ENCODE measurements at places on chromosomes 1 and 21.

GRCh38 chr1:54940042-54940441 is 40.4 kb upstream of the TMEM61 start:
- DNase-seq = no peak

DNA sequence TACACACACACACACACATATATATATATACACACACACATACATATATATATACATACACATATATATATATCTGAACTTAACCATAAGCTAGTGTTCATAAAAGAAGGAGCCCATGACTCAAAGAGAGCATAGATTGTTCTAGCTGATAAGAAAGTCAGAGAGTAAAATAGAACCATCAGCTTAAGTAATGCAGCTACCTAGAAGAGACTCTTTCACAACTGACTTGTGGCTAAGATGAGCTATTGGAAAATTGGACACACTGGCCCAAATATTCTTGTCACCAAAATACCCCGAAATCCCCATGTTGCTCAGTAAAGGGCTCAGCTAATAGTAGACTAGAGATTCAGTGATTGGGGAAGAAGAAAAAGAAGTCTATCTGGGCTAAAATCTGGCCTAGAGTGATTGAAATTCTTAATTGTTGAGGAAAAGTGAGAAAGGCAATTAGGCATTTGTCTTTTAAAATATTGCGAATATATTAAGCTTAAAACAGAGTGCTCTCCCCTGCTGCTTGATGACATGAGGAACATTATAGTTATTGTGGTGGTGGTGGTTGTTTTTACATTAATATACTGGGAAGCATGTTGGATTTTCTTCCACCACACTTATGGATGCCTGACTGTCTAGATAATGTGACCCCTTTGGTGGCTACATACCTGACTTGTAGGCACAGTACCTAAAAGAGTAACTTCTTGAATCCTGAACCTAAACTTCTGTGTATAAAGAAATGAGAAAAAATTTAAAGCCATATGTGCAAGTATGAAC is 6.3 kb downstream of the SLAMF1 start:
- no peak for DNase-seq

DNA sequence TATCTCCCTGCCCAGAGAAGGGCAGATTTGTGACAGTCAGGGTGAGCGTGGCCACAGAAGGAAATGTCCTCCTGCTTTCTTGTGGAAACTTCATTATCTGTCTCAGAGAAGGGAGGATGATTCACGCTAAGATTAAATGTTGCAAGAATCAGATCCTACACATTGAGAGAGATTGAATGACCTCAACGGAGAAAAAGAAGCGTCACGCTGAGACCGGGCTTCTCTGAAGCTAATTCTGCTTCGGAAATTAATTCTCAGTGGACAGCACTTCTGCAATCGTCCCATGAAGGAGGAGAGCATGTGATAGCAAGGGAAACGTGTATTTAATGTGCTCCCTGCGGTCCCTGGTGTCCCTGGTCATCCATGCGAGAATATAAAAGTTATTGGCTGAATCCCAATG is 19.8 kb upstream of the C1orf21 start:
- DNase-seq = no peak

DNA sequence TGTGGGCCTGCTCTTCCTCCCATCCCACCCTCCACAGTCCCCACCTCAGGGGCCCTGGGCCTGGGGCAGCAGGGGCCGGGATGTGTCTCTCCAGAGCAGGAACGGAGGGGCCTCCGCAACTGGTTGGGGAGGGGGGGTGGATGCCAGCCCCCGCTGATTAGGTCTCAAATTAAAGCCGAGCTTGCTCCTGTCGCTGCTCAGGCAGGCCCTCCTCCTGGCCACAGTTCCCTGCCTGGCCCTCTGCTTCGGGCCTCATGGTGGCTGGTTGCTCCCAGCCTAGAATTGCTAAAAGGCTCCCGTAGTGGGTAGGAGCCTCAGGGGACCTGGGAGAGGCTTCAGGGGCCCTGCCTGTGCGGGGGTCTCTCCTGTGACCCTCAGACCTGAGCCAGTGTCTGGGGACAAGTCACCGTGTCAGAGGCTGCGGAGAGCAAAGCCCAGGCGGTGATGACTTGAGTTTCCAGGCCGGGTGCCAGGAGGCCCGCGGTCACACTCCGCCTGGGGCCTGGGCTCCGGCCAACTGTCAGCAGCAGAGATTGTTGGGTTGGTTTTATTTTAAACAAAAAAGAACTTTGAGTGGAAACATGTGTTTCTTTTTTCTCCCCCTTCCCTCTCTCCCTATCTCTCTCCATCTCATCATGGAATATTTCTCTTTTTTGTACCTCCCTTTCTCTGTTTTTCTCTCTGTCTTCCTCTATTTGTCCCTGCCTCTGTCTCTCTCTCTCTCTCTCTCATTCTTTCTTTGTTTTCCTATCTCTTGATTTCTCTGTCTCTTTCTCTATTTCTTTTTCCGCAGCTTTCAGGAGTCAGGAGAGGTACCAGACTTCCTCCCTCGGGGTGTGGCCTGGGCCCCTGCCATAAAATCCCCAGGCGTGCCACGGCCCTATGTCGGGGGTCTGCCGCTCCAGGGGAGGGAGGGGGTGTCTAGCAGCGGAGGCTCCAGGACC is 20.0 kb upstream of the EPHA2 start:
- no peak for DNase-seq

- DNase-seq = no peak
These were observed 16.6 kb upstream of the RNF19B start for GRCh38 chr1:32981003-32981901.

GRCh38 chr1:76335882-76336281 is 261.3 kb downstream of the ST6GALNAC3 start:
- DNase-seq = peak; percentile 38

DNA sequence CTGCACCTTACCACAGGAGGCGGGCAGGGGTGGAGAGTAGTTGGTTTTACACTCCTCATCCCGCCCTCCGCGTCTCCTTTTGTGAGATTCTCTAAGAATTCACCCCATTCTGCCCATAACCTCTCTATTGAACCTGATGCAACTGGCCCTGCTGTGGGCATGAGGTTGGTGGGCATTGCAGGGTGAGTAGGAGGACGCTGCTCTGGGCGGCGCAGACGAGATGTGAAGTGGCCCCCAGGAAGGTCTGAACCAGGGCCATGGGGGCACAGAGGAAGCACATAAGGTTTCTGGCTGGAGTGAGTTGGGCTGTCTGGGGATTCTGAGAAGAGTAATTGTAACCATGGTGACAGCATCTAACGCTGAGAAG is 8.8 kb downstream of the PADI1 start:
- DNase-seq = no peak

- no peak for DNase-seq
These were observed 94.2 kb downstream of the PRKAB2 start for GRCh38 chr1:147077936-147078605.

DNA sequence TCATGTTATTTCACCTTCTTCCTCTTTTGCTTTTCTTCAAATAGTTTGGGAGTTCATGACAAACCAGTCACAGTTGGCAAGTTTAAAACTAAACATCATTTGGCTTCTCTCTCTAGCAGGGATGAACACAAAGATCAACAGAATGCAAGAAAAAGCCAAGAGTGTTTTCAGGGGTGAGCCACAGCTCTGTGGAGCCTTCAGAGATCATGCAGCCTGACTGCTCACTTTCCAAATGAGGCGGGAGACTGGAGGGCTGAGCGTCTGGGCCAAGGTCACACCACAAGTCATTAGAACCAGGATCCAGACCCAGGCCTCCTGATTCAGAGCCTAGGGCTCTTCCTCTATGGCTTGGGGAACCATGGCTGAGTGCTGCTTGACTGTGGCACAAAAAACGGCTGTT is 2.7 kb downstream of the DPT start:
- no peak for DNase-seq

- no peak for DNase-seq
These were observed 22.0 kb downstream of the IQGAP3 start for GRCh38 chr1:156550346-156550745.

- no peak for DNase-seq
These were observed 60.7 kb upstream of the TEKT2 start for GRCh38 chr1:36023098-36023769.

- DNase-seq = no peak
These were observed 18.0 kb upstream of the YTHDF2 start for GRCh38 chr1:28718586-28719331.

- DNase-seq = no peak
These were observed 200.7 kb downstream of the KCNT2 start for GRCh38 chr1:196407358-196408051.

DNA sequence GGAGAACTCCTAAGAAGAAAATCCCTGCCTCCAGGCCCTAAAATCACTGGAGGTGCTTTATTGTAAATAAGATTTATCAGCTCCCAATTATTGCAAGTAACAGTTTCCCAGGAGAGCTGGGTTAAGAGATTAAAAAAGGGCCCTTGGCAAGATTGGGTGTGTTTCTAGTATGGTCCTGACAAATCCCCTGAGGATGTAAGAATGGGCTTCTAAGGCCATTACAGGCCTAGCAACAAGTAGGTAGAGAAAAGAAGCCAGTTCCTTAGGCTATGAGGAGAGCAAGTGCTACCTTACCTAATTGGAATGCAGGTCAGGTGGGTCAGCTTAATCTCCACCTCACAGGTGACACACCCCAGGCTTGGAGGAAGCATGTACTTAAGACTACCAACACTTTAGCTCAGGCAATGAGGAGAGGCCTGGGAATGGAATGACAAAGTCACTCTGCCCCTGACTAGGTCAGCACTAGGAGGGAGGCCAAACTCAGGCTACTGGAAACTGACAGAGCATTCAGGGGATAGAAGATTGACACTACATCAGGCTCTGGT is 6.8 kb upstream of the OTUD7B start:
- no peak for DNase-seq

DNA sequence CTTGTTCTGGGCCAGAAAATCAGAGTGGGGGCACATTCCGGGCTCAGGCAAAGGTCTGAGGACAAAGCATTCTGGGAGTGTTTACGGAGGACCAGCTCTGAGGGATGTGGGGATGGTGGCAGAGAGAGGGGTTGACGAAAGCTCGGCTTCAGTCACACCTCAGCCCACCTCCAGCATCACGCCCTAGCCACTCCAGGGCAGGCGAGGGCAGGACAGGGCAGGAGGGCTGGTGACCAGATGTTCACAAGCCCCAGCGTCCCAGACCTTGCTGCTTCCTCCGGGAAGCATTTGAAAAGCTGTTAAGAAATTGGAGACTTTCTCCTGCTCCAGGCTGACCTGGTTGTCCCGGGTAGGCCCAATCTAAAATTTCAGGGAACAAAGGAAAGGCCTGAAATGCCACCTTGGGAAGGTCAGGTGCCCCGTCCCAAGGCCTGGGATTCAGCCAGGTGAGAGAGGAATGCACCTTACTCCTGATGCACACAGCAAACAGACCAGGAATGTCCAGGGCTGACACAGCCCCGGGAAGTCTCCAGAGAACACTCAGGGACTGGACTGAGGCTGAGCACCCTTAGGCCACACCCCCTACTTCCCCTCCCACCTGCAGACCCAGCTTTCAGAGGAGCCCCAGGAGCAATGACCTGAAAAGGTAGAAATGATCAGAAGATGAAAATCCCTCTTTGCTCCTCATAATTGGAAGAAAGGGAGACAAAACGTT is 71.9 kb upstream of the KLHDC7A start:
- no peak for DNase-seq

GRCh38 chr1:87744056-87744455 is 415.4 kb downstream of the LMO4 start:
- no peak for DNase-seq

- no peak for DNase-seq
These were observed 17.1 kb upstream of the FMO4 start for GRCh38 chr1:171296897-171297296.

DNA sequence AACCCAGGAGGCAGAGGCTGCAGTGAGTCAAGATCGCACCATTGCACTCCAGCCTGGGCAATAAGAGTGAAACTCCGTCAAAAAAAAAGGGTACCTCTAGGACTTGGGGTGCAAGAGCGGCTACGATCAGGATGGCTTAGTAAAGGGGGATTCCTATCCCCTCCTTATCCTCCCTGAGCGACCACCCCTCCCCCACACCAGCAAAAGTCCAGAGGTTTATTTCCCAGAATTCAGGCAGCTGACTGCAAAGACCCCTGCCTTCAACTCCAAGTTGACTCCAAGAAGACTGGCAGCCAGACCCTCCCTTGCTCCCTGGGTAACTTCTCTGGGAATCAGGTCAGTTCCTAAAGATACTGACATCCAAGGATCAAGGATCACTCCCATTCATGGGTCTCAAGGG is 12.4 kb upstream of the PRDM16 start:
- no peak for DNase-seq

DNA sequence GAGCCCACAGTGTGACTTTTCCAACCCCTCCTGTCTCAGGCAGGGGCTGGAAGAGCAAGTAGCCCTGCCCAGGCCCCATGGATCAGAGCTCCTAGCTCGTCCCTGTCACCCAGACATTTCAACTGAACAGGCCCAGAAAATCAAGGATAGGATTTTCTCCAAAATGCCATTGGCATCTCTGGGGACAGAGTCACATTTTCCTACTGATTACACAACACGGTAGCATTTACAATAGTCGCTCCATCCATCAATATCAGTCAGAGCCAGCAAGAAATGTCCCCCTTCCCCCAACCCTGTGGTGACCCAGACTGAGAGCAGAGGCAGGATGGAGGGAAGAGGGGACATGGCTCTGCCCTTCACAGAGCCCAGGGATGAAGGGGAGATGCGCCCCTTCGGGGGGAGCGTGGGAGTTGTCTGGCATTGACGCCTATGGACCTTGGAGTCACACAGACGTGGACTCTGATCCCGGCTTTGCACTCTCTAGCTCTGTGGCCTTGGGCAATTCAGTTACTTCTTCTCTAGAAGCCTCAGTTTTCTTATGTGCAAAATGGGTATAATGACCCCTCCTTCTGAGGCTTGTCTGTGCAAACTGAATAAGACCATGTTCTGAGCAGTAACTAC is 275.6 kb downstream of the FOXD2 start:
- no peak for DNase-seq

GRCh38 chr1:6835139-6835538 is 49.9 kb downstream of the CAMTA1 start:
- DNase-seq = no peak

- DNase-seq = no peak
These were observed 75.6 kb downstream of the MTR start for GRCh38 chr1:236870721-236871120.

DNA sequence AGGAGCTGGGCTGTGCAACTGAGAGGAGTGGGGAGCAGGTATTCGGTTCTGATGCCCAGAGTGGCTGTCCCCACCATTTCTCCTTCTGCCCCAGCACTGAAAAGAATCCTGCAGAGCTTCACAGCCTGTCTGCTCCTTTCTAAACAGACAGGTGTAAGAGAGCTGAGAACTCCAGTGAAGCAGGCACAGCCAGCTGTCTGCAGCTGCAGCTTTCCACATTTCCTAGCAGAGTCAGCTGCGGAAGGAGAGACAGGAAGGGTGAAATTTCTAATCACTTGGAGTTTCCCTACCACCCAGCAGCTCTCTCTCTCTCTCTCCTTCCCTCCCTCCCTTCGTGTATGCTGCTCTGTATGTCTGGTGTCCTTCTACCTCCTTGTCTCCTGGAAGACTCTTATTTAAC is 40.5 kb upstream of the GJB5 start:
- no peak for DNase-seq

- peak; percentile 61 for DNase-seq
These were observed 37.5 kb upstream of the LAMC2 start for GRCh38 chr1:183148599-183148998.

- DNase-seq = no peak
These were observed 190.5 kb downstream of the APP start for GRCh38 chr21:25979845-25980616.

All from NCI-H2227 treated with DMSO at 0.1 percent for 48 hours (cell line).